Activated T-cell treated with anti-CD3 and anti-CD28 coated beads, Interleukin-2, amount 50 U/mL, for 72 hours (primary cell): ENCODE measurements at places on chromosomes 1 and 21.
A peak's percentile ranks its signal among the peaks of the same experiment; 100 is the strongest.

DNA sequence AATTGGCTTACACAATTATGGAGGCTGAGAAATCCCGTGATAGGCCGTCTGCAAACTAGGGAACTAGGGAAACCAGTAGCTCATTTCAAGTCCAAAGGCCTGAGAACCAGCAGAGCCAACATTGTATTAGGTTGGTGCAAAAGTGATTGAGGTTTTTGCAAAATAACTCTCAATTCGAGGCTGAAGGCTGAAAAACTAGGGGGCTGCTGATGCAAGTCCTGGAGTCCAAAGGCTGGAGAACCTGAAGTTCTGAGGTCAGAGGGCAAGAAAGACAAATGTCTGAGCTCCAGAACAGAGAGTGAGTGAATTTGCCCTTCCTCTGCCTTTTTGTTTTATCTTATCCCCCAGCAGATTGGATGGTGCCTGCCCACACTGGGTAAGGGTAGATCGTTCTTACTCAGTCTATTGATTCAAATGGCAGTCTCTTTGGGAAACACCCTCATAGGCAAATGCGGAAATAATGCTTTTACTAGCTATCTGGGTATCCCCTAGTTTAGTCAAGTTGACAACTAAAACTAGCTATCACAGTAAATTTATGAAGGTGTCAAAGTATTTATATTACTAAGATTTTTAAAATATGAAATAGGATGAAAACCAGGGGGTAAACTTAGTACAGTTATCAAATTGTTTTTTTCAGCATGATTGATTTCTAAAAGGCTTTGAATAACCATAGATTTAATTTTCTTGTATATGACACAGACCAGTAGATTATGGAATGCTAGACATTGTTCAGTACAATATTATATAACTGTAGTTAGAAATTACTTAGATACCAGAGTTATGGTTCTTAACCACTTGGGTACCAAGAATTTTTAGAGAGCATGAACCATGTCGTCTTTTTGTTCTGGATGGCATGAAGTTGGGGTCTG lies 15.4 kb downstream of the RABGAP1L start:
- peak; percentile 56 for DNase-seq

DNA sequence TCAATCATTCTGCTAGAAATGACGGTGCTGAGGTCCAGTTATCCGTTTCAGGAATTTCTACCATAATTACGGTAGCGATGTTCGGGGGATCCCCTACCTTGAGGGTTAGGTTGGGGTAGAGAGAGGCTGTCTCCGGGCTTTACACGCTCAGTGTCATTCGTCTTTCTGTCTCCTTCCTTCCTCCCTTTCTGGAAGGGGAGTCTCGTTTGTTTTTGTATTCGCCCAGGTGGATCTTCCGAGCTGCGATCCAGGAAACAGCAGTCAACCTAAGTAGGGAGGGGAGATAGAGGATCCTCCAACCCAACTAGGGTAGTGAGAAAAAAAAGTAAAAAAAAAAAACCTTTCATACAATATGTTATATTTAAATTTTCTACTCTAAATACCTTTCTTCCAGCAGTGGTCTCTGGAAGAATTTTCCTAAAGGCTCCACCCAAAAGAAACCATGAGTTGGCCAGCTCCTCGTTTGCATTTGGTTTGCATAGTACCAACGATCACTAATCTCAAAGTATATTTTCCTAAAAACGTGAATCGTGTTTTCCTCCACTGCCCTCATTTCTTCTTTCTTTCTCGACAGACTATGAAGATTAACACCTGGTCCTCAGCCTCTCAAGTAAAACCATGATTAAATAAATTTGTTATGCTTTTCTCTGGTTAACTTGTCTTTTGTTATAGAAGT lies 611 bp upstream of the PIK3C2B start:
- DNase-seq = no peak

DNA sequence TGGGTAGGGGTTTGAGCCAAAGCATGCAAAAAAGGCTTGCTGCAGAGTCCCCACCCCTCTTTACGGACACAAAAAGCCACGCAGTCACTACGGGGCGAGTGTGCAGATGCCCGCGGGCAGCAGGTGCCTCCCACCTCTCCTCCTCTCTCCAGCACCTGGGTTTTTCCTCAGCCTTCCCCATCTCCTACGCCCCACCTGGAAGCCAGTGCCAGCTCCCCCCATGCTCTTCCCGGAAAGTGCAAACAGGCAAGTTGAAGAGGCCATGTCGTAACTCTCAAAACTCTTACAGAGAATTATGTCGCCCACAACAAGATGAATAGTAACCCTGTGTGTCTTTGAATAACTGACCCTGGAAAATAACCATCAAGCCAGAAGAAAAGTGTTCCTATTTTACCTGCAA lies 82.5 kb downstream of the PDE9A start:
- no peak for DNase-seq

DNA sequence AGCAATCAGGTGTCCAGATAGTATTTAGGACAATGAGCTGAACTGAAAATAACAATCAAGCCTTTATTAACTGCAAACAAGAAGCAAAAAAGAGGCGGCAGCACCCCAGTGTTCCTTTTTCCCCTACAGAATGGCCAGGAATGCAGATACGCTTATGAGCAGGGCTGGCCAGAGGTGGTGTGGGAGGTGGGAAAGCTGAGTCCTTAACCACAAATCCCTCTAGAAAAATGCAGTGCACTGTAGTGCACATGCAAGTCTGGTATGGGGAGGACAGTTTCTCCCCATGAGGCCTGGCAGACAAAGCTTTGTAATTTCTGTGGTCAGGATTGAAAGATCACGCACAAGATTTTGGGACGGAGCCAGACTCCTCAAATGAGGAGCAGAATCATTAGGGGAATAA lies 10.7 kb upstream of the IFNAR1 start:
- DNase-seq = no peak
